Stimulated activated CD8-positive, alpha-beta memory T cell treated with anti-CD3 and anti-CD28 coated beads, Interleukin-4, amount 100 ng/mL, for 1 hour (primary cell): ENCODE measurements at places on chromosomes 12 and 14.

GRCh38 chr14:78709795-78710557, 539.8 kb downstream of the NRXN3 start:
- DNase-seq: no peak

DNA sequence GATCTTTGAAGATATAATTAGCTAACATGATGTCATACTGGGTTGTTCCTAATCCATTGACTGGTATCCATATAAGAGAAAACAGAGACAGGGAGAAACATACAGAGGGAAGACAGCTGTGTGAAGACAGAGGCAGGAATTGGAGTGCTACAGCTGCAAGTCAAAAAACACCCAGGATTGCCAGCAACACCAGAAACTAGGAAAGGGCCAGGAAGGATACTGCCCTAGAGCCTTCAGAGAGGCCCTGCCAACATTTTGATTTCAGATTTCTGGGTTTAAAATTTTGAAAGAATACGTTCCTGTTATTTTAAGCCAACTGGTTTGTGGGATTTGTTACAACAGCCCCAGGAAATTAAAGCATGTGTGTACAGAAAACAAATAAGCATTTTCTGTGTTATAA, 473.7 kb upstream of the FLRT2 start:
- no peak for DNase-seq

GRCh38 chr12:129854591-129854990, 49.2 kb downstream of the TMEM132D start:
- no peak for DNase-seq

DNA sequence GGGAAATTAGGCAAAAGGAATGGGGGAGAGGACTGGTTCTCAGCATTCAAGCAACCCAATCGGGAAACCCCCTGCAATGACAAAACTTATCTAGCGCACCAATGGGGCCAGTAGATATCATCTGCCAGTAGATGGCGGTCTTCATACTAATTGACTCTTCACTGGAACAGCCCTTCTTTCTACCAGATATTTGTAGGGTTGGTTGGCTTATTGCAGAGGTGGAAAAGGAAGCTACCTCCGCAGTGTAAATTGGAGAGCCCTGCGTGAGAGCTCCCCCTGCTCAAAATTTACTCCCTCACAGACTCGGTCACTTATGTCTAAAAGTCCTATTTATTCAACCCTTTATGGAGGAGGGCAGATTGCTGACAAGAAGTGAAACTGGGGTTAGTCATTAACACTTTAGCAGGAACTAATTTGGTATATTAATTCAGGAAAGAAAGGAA, 166.1 kb upstream of the CCND2 start:
- peak; percentile 31 for DNase-seq

GRCh38 chr12:106564678-106565329, 18.0 kb upstream of the RFX4 start:
- DNase-seq: no peak

- no peak for DNase-seq
Observed at GRCh38 chr12:28578361-28578760, 388.1 kb downstream of the CCDC91 start.

- no peak for DNase-seq
Observed at GRCh38 chr12:47892819-47893218, 12.0 kb downstream of the VDR start.

- no peak for DNase-seq
Observed at GRCh38 chr14:54929556-54929955, 26.9 kb upstream of the GCH1 start.

GRCh38 chr12:51192284-51192671, 19.3 kb upstream of the TFCP2 start:
- no peak for DNase-seq

- no peak for DNase-seq
Observed at GRCh38 chr14:72788972-72789728, 104.8 kb downstream of the DPF3 start.

DNA sequence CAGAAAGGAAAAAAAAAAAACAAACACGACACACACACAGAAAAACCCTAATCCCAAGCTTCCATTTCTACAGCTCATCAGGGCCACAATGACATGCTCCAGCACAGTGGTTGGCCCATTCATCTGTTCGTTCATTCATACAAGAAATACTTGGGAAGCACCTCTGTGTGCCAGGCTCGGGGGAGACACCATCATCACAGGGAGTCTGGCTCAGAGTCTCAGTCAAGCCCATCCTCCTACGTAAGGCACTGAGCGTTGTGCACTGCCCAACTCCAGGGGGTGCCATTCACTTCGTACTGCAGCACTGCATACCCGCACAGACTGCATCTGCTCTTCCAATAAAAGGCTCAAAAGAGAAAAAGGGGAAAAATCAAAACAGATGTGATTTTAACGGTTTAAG, 15.3 kb downstream of the VPS37B start:
- DNase-seq: no peak

- DNase-seq: no peak
Observed at GRCh38 chr14:20412411-20412810, 890 bp downstream of the TEP1 start.

DNA sequence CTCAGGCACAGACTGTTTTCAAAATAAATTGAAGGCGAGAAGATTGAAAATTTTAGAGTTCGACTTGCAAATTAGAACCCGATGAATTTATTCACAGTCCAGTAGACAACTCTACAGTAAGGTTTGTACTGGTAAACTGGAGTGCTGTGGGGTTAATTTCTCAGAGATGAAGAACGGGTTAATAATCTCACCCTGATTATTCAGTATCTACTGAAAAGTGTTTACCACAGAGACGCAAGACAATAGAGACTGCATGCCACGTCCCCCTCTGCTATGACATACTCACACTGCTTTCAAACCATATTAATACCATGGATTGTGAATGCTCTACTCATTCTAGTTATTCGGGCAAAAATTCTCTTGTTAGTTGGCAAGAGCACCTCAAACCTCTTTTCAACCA, 36.1 kb downstream of the CFL2 start:
- DNase-seq: no peak

DNA sequence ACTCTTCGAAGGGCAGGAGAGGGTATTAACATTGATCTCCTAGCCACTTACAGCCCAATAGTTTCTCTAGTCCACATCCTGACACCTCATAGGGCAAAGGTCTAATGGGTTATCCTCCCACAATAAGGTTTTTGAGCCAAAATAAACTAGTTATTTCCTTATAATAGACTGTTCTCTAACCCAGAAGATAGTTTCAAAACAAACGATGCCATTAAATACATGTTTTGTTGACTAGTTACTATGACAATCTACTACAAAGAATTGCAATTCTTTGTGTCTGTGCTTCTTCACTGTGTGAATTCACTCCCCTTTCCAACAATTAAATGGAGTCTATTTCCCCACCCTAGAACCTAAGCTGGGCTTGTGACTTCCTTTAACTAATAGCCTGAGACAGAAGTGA, 6.4 kb upstream of the ACTR10 start:
- DNase-seq: no peak

DNA sequence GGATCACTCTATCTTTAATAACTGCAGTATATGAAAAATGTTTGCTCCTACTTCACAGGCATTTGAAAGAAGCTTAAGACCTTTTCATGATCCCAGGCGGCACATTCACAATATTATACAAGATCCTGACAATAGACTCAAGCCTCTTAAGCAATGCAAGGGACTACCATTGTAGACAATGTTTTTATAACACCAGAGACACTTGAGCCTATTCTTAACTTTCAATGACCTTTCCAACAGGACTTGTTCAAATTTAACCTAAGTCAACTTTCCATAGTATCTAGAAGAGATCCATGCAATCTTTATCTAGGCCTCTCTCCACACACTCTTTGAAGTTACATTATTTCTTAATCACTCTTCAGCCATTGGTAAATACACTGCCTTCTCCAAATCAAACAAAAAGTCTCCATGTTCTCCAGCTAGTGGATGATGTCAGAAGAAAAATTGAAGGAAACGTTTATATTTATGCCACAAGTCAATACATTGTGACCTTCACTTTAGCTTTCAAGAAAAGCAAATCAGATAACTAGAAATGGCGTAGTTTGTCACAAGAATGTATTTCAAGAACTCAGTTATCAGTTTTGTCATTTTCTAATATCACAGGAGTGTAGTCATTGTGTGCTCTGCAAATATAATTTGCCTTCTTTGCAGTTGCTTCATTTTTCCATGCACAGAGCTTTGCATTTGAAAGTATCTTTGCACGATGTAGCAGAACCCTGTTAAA, 41.2 kb downstream of the PHLDA1 start:
- no peak for DNase-seq

DNA sequence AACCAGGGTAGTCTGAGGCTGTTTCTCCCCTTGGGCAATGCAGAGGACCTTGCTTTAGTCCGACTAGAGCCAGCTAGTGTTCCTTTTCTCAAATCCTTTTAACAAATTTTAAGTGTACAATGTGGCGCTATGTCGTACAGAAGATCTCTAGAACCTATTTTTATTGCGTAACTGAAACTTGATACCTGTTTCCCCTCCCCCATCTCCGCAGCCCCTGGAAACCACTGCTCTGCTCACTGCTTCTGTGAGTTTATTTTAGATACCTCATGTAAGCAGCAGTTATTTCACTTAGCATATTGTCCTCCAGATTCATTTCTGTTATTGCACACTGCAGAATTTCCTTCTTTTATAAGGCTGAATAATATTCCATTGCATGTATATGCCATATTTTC, 1092.3 kb downstream of the AACS start:
- DNase-seq: no peak

GRCh38 chr12:27779416-27779919, 565 bp upstream of the KLHL42 start:
- DNase-seq: no peak

- DNase-seq: no peak
Observed at GRCh38 chr14:38143659-38144505, 63.8 kb upstream of the SSTR1 start.

DNA sequence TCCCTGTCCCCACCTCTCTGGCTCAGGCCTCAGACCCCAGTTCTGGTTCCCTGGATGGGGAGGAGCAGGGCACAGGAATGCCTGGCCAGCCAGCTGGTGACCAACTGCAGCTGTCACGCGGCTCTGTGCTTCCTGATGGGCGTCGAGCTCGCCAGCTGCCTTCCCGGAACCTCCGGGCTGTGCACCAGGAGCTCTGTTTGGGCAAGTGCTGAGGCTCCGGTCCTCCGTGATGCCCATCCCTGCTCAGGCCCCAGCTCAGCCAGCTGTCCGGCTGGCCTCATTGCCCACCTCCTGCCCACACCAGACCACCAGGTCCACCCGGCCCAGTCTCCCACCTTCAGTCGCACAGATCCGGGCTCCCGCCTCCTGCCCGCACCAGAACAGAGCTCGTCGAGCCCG, 4.8 kb downstream of the IFFO1 start:
- no peak for DNase-seq

- no peak for DNase-seq
Observed at GRCh38 chr12:127964717-127965116, 302.3 kb upstream of the TMEM132C start.
